GM06990 (cell line): ENCODE measurements at places on chromosomes 4 and X.

DNA sequence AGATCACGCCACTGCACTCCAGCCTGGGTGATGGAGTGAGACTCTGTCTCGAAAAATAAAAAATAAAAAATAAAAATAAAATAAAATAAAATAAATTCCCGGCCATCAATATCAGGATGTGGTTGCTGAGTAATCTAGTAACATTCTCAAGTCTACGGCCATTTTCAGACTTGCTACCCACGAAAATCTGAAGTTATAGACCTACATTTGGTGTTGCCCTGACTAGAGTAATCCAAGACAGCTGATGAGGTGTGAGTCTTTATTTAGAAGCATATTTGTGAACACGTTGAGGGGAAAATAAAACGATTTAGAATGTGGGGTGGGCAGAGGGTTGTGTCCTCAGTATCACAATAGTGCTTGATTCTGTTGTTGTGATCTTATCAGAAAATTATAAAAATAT, 130.2 kb upstream of the MID1 start:
- DNase-seq, result no peak

DNA sequence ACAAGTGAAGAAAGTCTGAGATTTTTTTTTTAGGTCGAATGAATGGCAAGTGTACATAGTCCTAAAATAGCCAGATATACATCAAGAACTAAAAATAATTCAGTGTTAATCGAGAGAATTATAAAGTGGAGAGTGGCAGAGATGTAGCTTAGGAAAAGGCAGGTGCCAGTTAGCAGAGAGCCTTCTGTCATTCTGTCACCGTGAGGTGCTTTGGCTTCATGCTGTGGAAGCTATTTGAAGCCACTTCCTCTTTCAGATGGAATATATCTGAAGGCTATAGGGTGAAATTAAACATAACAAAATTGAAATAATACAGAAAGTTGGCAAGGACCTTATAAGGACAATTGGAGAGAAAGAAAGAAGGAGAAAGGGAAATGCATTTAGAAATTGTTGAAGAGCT, 756.3 kb downstream of the CCSER1 start:
- no peak for DNase-seq

GRCh38 chr4:98491899-98492559, 166.4 kb downstream of the TSPAN5 start:
- no peak for DNase-seq

DNA sequence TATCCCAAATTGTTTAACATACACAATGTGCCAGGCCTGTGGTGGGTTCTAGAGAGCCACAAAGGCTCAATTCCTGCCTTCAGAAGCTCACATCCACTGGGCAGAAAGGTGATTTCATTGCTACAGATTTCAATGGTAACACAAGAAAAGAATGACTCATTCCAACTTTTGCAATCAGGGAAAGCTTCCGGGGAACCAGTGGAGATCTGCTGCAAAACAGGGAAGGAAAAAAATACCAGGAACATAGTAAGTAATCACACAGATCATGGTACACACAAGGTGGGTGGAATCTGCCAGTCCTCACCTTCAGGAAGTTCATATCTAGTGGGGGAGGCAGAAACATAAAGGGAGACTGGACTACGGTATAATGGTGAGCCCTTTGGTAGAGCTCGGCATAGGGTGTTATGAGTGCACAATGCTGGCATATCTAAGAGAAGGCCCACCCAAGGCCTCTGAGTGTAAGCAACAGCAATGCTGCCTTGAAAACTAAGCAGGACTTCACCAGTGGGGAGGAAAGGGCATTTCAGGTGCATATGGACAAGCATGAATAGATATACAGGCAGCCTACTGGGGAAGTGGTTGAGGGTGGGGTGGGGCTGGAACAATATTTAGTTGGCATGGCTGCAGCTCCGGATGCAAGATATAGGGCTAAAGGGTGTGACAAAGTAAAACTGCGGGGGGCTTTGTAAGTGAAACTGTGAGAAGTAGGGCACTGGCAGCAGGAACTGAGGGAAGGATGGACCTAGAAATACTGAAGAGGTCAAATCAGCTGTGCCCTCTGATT, 24.2 kb downstream of the GPRIN3 start:
- no peak for DNase-seq

- no peak for DNase-seq
These were observed 234.5 kb downstream of the RBMX2 start for GRCh38 chrX:130636277-130636676.

DNA sequence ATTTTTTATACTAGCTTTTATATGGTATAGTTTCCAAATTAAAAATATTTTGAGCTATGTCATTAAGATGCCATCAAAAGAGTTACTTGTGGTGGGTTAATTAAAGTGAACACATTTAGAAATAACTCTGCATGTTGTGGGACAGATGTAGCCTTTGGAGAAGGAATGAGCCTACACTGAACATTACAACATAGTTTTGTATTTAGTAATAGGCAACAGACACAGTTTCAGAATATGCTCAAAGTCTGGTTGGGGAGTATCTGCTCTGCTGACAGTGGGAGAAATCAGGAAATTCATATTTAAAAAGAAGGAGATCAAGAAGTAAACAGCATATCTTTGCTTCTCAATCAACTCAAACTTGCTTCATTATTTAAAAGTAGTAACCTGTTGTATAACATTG, 23.7 kb downstream of the EMCN start:
- DNase-seq, result no peak

DNA sequence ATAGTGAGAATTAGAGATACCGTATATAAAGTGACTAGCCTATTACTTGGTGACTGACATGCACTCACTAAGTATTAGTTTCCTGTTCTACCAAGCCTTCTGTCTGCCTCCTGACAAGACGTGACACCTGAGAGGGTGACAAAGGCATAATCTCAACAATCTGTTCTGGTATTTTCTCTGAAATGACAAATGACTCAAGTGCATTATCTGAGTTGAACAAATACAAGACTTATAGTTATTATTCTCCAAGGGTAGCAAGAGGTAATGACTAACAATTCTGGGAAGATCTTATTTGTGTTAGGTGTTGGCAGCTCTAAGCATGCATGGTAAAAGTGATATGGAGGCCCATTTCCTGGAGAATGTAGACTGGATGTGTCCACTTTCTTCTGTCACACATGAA, 60.6 kb downstream of the SYTL5 start:
- DNase-seq, result no peak

DNA sequence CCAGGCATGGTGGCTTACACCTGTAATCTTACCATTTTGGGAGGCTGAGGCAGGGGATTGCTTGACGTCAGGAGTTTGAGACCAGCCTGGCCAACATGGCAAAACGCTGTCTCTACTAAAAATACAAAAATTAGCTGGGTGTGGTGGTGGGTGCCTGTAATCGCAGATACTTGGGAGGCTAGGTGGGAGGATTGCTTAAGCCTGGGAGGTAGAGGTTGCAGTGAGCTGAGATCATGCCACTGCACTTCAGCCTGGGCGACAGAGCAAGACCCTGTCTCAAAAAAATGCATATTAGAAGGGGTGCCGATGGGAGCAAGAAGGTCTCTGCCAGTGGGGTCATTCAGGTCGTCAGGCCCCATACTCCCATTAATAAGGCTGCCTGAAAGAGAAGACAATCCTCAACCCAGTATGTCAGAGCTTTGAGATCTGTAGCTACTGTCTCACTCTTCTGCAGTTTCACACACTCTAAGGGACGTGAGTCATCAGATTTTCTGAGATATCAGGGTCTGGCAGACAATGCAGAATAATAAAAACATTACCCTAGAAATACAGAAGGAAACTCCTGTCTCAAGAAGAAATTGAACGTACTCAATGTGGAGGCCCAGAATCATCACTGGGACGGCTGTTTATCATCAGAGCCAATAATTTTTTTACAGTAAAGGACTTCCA, 176.7 kb upstream of the FAT1 start:
- DNase-seq, result no peak

DNA sequence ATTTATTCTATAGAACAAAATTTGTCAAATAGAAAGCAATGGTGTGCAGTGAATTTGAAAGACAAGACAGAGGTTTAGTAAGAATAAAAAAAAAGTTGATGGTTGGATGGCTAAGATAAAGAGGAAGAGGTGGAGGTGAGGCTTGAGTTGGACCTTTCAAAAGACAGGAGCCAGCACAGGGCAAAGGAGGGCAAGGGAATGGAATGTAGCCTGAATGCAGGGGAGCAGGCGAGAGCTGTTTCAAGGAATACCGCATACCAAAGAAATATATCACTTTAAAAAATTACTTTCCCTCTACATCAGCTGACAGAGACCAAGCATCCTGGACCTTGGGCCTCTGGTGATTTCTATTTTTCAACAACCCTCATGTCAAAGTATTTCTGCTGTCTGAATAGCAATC, 38.0 kb upstream of the CXXC4 start:
- DNase-seq, result no peak

- DNase-seq, result no peak
These were observed 24.1 kb upstream of the WFS1 start for GRCh38 chr4:6245246-6246169.

DNA sequence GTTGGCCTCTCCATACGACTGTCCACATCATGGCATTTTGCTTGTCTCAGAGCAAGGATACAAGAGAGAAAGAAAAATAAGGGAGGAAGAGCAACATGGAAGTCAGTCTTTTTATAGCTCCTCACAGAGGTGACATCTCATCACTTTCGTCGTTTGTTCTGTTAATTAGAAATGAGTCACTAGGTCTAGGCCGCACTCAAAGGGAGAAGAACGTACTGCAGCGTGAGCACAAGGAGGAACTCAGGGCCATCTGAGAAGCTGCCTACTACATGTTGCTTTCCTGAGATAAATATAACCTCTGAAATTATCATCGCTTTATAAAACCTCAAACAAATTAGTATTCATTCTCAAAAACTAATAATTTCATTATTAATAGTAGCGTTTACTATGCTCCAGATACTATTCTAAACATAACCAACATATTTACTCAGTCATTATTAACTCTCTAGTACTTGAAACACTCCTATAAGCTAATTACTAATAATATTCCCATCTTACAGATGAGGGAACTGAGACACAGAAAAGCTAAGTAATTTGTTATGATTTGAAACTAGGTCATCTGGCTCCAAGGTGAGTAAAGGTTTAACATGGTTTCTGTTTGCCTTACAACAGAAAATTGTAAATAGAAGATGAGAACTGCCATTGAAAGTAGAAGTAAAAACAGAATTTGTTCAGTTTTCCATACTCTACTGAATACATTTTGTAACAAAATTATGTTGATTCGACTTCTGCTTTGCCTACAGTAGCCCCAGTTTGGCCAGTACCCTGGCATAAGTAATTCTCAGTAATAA, 213.2 kb upstream of the UGT8 start:
- peak; percentile 13 for DNase-seq

DNA sequence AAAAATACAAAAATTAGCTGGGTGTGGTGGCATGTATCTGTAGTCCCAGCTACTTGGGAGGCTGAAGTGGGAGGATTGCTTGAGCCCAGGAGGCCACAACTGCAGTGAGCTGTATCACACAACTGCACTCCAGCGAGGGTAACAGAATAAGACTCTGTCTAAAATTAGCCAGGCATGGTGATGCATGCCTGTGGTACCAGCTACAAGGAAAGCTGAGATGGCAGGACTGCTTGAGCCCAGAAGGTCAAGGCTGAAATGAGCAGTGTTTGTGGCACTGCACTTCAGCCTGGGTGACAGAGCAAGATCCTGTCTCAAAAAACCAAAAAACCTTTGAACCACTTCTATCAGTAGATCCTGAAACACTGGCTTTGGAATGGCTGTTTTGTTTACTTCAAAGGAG, 10.2 kb downstream of the GRSF1 start:
- DNase-seq, result no peak

DNA sequence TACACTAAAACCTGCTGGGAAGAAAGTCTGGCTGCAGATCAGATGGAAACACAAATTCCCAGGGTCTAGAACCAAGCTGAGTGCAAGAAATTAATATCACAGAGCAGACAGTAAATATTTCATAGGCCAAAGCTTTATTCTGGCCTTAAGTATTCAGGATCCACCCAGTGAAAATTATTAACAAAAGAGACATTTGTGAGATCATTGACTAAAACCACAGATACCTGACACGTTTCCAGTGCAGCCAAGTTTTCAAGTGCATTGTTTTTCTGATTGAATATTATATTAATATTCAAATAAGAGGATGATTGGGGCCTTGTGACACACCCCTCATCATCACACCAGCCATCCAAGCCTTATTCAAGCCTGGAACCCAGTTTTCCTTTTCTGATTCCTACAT, 10.3 kb downstream of the ELOVL6 start:
- DNase-seq, result no peak
